ENCODE measurements at places on chromosomes 3 and 15.

GRCh38 chr3:105499961-105500360, 133.3 kb downstream of the ALCAM start:
- DNase-seq: no peak

GRCh38 chr3:127374086-127375010, 86.5 kb upstream of the PRR20G start:
- no peak for DNase-seq

GRCh38 chr3:135565546-135565945, 400.0 kb upstream of the PPP2R3A start:
- DNase-seq: no peak

GRCh38 chr3:62682826-62683225, 192.4 kb downstream of the CADPS start:
- no peak for DNase-seq

All from stimulated activated CD8-positive, alpha-beta memory T cell treated with anti-CD3 and anti-CD28 coated beads, Interleukin-4, amount 100 ng/mL, for 4 hours (primary cell).